Esophagus (tissue), 2 donors: ENCODE measurements at places on chromosomes 13 and 19. TPM values are rescaled to one million over a fixed set of nuclear protein-coding genes. Genes with fewer than 3 reads are reported as not detected.

Gene SIGLEC5
- polyA plus RNA-seq, result not detected

Gene KIR2DL4
- not detected for polyA plus RNA-seq

Gene SLC25A41
- polyA plus RNA-seq, result 0.36 TPM

Gene FCER2
- polyA plus RNA-seq, result 0.02 TPM

Gene TEX29
- polyA plus RNA-seq, result 0.88 TPM

Gene NCAN
- 0.02 TPM for polyA plus RNA-seq

Gene CEACAM8
- polyA plus RNA-seq, result not detected

Gene ZNF382
- polyA plus RNA-seq, result 0.53 TPM

Gene CGB5
- polyA plus RNA-seq, result not detected

Gene RASAL3
- polyA plus RNA-seq, result 5.8 TPM
